T-helper 2 cell treated with Interferon-gamma antibody and Interleukin-4, amounts not matched to agents 100 ng/mL and 5 ng/mL, for 36 hours (primary cell): ENCODE measurements at places on chromosomes 4 and X. TPM values are rescaled to one million over a fixed set of nuclear protein-coding genes. Genes with fewer than 3 reads are reported as not detected.

Gene OPRPN
- not detected in 2 replicates for total RNA-seq

Gene SMARCAD1
- 32.3 and 34.7 TPM in 2 replicates for total RNA-seq

Gene RIBC1
- 0.61 and 0.68 TPM in 2 replicates for total RNA-seq

Gene ASB5
- not detected in 2 replicates for total RNA-seq

Gene ADAMTS3
- not detected in 2 replicates for total RNA-seq

Gene STPG2
- total RNA-seq: not detected in 2 replicates

Gene FHDC1
- 0.07 and 0.11 TPM in 2 replicates for total RNA-seq

Gene CCDC120
- 7.1 and 8.7 TPM in 2 replicates for total RNA-seq

Gene FAM9C
- total RNA-seq: not detected in 2 replicates

Gene NLGN4X
- total RNA-seq: not detected in 2 replicates

Gene F11
- total RNA-seq: not detected in 2 replicates

Gene MUC7
- not detected in 2 replicates for total RNA-seq

Gene MAGEB4
- not detected in 2 replicates for total RNA-seq
